Activated naive CD4-positive, alpha-beta T cell treated with anti-CD3 and anti-CD28 coated beads, Interleukin-2, amount 50 U/mL, for 72 hours (primary cell): ENCODE measurements at places on chromosomes 16 and 17. TPM values are rescaled to one million over a fixed set of nuclear protein-coding genes. Genes with fewer than 3 reads are reported as not detected.

The CD19 gene
- total RNA-seq = 0.32 TPM

The SRCIN1 gene
- total RNA-seq = 1.1 TPM

GRCh38 chr16:89023621-89024511, 46.9 kb upstream of the CBFA2T3 start:
- no peak for DNase-seq

GRCh38 chr17:58918072-58918471, 162.4 kb downstream of the PPM1E start:
- DNase-seq = no peak

The ARL5C gene
- total RNA-seq = not detected

- DNase-seq = no peak
Observed at GRCh38 chr17:15965528-15965927, 20.6 kb downstream of the ADORA2B start.

The ZMYND15 gene
- total RNA-seq = 0.36 TPM

DNA sequence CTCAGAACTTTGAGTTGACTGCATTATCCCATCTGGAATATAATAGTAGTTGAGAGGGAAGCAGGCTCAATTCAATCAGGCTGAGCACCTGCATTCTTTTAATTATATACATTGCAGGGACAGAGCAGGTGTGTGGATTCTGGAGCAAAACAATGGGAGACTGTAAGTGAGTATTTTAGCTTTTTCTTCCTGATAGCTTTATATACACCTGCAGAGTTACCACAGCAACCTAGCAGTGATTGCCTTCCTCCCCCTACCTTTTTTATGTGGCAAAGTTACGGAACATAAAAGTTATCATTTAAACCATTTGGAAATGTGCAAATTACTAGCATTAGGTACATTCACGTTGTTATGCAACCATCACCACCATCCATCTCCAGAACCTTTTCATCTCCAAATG, 25.4 kb upstream of the RHOT1 start:
- no peak for DNase-seq

- no peak for DNase-seq
Observed at GRCh38 chr16:9337308-9338032, 246.0 kb downstream of the HAPSTR1 start.

- DNase-seq = no peak
Observed at GRCh38 chr17:28327709-28328108, 7.6 kb downstream of the IFT20 start.

GRCh38 chr17:1542316-1542715, 20.3 kb downstream of the PITPNA start:
- DNase-seq = no peak

- DNase-seq = no peak
Observed at GRCh38 chr16:54454616-54455015, 168.0 kb upstream of the IRX3 start.

- no peak for DNase-seq
Observed at GRCh38 chr17:5942687-5943086, 127.5 kb upstream of the WSCD1 start.

The HSD17B1 gene
- 1.7 TPM for total RNA-seq

GRCh38 chr17:81681672-81682071, 1.9 kb downstream of the ARL16 start:
- DNase-seq = no peak

DNA sequence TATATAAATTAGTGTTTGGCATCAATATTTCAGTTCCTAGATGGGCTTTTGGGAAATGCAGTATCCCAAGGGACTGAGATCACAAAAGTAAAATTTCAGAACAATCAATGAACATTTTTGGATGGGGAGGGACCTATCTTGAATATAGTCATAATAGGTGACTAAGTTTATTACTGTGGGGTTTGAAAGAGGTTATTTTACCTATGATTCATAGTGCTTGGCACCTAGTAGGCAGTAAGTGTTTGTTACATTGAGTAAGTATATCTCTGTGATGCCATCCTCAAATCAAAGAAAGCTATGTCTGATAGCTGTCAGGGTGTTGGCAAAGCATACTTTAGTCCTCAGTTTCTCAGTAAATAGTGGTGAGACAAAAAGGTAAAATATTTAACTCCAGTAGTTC, 36.9 kb downstream of the ZNF207 start:
- no peak for DNase-seq

DNA sequence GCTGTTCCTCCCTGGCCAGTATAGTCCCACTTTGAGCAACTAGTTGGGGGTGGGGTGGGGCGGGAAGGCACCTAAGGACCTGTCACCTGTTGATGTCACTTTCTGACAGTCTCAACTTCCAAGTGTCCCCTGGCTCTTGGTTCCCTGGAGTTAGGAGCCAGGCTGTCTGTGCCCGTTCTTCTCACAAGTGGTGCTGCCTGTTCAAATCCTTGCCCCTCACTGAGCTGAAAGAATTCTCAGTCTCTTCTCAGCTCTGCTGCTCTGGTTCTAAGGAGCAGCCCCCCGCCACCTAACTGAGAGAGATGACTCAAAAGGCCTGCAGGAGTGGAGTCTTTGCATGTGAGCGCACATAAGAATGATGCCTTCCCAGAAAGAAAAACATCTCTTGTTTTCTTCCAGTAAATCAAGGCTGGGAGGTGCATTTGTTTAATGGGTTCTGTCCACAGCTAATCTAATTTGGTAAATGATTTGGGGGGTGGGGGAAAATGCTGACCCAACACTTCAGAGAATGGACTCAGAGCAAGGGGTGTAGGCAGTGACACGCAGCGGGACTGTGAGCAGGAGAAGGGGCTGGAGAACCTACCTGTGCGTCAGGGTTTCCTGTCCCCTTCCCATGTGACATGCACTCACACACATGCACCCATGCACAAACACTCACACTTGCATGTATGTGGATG, 78.2 kb upstream of the NLRP1 start:
- DNase-seq = peak; percentile 11

The MSLN gene
- not detected for total RNA-seq

The KRTAP4-12 gene
- not detected for total RNA-seq

The KRT20 gene
- not detected for total RNA-seq

DNA sequence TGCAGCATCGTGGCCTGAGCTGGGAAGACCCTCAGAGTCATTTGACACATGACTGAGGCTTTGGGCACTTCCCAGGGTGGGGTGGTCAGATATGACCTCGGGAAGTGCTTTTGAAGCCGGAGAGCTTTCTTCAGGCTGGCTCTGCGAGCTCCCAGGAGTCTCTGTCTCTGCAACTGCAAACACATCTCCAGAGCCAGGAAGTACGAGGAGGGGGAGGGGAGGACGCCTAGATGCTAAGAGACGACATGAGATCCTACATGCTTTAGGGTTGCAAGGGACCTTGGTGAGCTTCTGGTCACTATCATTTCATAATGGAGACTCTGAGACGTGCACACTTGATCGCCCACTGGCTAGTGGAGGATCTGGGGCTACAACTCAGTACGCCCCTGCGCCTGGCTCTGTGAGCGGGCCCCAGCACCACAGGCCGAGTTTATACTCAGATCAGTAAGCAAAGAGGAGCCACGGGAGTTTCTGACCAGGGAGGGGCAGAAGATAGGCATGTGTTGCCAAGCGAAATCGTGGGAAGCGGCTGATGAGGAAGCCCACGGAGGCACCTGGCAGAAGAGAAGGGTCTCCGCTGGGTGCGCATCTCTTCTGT, 527 bp upstream of the MGAT5B start:
- DNase-seq = no peak

DNA sequence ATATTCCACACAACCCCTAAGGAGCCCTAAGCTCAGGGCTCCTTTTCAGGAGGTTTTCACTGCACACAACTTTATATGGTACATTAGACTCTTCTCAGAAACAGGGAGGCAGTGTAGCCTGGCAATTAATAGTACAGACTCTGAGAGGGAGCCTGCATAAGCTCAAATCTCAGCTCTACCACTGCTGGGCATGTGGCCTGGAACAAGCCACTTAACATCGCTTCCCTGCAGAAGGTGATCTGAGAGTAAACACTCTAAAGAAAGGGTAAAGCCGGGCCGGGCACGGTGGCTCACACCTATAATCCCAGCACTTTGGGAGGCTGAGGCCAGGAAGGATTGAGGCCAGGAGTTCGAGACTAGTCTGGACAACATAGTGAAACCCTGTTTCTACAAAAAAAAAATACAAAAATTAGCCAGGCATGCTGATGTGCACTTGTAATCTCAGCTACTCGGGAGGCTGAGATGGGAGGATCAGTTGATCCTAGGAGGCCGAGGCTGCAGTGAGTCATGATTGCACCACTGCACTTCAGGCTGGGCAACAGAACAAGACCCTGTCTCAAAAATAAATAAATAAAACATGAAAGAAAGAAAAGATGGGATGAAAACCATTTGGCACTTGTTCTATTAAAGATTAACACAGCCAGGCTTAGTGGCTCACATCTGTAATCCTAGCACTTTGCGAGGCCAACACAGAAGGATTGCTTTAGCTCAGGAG, 70.7 kb upstream of the DNAJA2 start:
- no peak for DNase-seq

DNA sequence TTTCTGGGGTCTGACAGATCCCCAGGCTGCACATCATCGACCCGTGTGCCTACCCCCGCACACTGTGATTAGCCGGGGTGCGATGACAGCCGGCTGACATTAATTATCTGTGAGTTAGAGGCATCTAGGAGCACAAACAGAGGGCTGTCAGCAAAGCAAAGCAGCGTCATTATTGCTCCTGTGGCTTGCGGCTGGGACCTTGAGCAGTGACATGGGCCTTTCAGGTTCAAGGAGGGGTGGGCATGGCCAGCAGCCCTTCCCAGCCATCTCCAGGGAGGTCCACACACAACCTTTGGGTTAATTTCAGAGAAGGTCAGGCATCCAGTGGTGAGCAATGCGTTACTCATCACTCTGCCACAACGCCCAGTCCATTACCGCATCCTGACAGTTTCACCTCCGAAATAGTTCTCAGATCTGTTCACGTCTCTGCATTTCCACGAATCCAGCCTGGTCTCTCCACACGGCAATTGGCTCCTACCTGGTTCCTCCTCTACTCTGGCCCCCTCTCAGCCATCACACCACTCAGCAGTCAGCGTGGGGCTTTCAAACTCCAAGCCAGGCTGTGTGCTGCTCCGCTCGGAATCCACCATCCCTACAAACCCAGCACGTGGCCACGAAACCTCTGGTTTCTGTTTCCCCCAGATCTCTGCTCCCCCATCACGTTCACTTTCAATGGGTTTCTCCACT, 249.7 kb upstream of the C16orf82 start:
- DNase-seq = no peak

The NPIPA5 gene
- total RNA-seq = 11.4 TPM

The PPP1R27 gene
- total RNA-seq = not detected

The SUMO2 gene
- 557 TPM for total RNA-seq

The OR3A2 gene
- total RNA-seq = 1.1 TPM

GRCh38 chr16:67156143-67156844, 3.4 kb downstream of the TRADD start:
- no peak for DNase-seq
